ENCODE measurements at places on chromosomes 13 and 19.

DNA sequence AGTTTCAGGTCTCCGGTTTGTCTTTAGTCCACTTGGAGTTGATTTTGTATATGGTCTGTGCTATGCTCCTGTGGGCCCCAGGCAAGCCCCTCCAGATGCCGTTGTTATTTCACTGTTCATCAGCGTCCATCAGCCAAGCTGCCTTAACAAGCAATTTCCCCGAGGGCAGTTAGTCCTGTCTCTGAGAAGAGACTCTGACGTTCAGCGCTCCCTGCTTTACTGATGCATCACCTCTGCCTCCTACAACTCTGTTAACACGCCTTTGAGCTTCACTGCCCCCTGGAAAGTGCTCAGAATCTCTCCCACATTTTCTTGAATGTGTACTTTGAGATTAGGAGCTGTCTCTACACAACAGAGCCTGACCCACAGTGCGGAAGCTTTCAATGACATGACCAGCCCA lies 41.8 kb upstream of the UBAC2 start:
- no peak for DNase-seq

DNA sequence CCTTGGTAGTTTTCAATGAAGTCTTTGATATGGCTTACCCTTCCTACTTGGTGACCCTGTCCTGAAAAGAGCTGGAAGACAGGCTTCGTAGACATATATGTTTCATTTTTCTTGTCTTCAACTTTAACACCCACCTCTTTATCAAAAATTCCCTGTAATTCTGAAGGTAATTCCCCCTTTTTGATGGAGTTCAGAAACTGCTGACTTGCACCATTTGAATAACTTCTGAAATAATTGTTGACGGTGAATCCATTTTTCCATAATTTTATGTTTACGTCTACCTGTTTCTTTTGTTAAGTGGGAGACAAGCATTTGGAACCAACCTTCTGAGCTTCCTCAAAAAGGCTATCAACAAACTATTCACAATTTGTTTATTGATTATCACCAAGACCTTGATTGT lies 14.6 kb upstream of the ZNF177 start:
- no peak for DNase-seq

DNA sequence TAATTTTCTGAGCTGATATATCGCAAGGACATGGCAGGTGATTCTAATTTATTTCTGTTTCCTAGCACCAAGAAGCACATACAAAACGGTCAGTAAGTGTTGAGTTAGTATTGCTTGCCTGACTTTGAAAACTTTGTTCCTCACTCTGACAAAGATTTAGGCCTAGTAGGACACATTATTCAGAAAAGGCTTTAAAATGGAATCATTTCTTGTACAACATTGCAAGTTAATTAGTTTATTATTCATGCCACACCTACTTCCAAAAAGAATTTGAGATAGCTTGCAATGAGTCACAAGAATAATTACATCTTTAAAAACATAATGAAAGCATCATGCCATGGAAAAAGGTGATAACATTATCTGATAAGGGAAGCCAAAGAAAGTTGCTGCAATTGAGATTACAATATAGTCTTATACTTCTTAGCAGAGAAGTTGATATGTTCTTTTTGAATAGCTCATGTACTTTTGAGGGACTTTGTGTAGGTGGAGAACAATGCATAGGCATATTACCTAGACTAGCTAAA lies 474.2 kb downstream of the KLF5 start:
- DNase-seq, result no peak

DNA sequence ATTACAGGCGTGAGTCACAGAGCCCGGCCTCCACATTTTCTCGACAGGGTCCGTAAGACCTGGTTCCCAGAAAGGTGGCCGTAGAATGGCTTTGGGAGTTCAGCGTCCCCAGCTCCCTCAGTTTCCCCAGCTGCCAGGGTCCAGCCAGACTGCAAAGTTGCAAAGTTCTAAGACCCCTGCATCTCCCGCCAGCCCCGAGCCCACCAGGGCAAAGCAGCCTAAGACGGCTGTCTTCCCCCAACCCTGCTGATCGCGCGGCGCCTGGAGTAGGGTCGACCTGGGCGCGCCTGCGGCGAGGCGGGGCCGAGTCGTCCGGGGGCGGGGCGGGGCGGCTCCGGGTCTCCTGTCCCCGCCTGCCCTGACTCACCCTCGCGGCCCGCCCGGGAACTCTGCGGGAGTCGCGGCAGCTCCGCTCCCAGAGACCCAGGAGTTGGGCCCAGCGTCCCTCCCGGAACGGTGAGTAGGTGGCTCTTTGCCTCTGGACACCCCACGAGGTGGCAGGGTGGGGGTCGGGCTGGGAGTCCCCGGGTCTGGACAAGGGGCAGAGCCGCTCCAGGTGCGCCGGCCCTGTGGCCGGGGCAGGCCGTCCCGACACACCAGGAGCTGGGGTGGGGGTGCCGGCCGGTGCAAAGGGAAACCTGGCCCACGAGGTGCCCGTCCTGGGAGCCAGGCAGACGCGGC lies at the start of gene LRRC8E:
TSS of gene LRRC8E (plus strand) at position 366 of the 681 bp plus-strand sequence. CDS start 7,094 bp downstream, outside the sequence.
- no peak for DNase-seq

- no peak for DNase-seq
These were observed 71.2 kb upstream of the STK24 start for GRCh38 chr13:98648141-98648540.

DNA sequence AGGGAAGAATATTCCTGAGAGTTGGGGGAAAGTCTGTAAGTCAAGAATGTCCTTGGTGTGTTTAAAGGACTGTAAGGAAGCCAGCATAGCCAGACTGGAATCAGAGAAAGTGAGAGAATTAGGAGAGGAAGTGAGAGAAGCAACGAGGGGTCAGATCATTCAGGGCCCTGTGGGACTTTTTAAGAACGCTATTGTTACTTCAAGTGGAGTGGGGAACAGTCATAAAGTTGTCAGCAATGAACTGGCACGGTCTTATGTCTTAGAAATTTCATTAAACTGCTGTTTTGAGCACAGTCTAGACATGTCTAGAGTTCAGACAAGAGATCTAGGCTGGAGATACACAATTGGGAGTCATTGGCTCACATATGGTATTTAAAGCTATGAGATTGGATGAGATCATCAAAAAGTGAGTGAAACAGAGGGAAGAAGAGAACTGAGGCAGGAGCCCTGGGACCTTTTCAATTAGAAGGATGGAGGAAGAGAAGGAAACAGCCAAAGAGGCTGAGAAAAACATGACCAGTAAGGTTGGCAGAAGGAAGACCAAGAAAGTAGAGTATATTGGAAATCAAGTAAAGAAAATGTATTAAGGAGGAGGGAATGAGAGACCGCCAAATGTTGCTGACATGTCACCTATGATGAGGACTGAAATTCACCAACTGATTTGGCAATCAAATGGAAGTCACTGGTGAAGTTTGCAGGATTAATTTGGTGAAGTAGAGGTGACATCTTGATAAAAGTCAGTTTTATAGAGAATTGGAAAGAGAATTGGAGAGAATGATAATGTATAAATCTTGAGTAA lies 263.5 kb downstream of the GPC5 start:
- no peak for DNase-seq

DNA sequence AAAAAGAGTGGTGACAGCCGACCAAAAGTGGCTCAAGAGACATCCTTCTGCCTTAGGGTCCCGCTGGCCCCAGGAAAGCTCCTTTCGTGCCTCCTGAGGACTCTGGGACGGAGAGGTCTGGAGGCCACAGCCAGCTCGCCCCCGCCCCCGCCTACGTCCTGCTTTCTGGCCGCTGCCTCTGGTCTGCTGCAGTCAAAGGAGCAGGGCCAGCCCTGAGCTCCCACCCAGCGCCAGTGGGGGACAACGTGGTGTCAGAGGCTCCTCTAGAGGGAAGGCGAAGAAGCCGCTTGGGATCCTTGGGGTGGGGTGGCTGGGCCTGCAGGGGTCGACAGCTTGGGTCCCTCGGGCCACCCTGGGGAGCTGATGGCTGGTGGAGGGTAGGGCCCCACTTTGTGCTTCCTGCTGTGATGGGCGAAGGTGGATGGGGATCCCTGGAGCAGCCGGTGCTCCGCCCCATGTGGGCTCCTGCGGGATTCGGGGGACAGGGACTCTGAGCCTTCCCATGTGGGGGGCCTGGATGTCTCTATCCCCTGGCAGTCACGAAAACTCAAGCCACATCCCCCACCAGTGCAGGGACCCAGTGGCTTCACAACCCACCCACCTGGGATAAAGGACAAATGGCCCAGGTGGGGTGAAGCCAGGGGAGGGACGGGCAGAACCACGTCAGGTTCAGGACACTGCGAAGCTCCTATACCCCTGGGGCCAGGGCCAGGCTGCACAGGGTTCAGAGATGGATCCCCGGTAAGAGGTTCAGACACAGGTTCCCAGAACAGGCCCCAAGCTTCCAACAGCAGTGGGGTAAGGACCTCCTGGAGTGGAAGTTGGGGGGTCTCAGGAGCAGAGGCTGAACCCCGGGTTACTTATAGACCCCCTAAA lies 9.0 kb upstream of the DIRAS1 start:
- DNase-seq, result no peak

GRCh38 chr19:9791552-9792205 lies 23.1 kb upstream of the ZNF846 start:
- peak; percentile 99 for DNase-seq

DNA sequence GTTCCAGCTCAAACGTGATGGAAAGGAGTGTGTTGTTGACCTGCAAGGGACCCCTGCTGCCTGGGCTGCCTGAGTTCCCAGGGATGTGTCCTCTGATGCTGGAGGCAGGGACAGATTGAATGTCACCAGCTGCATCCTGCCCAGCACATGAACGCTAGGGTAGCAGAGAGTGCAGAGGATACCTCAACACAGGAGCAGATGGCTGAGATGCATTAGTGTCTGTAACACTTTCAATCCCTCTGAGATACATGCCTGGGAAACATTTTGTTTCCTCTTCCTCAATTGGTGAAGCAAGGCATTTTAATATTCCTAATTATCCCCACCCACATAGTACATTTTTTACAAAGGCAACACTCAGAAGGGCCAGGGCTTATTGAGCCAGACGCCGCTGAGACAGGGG lies 106.4 kb upstream of the UBL3 start:
- no peak for DNase-seq

- DNase-seq, result no peak
These were observed 11.5 kb downstream of the CEACAM19 start for GRCh38 chr19:44682807-44683206.

GRCh38 chr13:68846663-68847062 lies 1261.0 kb upstream of the ATXN8OS start:
- no peak for DNase-seq

GRCh38 chr13:102798581-102799425 lies at the start of the genes BIVM and POGLUT2:
Gene BIVM, plus strand, starts transcription at chr13:102799119. Its CDS starts 8,149 bp downstream, at chr13:102807268.
Gene POGLUT2, minus strand, starts transcription at chr13:102798976. Its CDS starts 306 bp downstream, at chr13:102798670.
- DNase-seq, result peak; percentile 51

GRCh38 chr13:26041444-26041843 lies 10.4 kb downstream of the SHISA2 start:
- no peak for DNase-seq

DNA sequence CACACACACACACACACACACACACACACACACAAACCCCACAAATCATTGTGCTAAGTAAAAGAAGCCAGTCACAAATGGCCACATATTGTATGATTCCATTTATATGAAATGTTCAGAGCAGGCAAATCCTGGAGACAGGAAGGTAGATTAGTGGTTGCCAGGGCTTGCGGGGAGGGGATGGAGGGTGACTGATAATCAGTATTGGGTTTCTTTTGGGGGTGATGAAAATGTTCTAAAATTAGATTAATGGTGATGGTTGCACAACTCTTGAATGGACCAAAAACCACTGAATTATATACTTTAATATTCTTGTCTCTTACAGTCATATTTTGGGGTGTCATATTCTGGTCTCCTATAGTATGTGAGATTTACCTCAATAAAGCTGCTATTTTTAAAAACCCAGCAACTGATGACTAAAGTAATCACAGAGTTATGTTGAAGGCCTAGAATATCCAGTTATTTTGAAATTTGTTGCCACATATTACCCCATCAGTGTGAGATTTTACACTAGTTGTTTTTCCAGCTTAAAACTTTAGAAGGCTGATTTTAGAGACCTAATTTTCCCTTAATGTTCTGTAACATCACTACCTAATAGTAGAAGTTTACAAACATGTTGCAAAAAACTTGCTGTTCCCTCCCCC lies 20.3 kb downstream of the FLT1 start:
- no peak for DNase-seq

- DNase-seq, result no peak
These were observed 317.5 kb downstream of the KLF12 start for GRCh38 chr13:73816702-73817101.

- DNase-seq, result no peak
These were observed 12.8 kb upstream of the NANOS3 start for GRCh38 chr19:13864046-13864666.

GRCh38 chr19:3142292-3142670 lies 6.4 kb downstream of the GNA15 start:
- DNase-seq, result peak; percentile 55

DNA sequence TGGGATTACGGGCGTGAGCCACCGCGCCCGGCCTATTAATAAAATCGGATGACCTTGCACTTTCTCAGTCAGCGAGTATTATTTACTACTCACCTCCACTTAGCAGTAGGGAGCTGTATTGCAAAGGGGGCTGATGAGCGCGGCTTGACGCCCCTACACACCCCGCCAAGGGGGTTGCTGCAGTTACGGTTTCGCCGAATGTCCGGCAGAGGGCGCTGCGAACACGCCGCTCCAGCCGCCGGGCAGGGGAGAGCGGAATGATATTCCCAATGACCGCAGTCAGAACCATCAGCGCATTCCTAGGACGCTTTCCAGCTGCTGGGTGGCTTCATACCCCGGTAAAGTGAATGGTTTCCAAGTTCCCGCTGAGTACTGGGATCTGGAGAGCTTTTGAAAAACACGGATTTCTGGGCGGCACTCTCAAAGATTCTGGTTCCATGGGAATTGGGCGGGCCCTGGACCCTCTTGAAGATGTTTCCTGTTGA lies 30.0 kb upstream of the TPT1 start:
- DNase-seq, result peak; percentile 42

DNA sequence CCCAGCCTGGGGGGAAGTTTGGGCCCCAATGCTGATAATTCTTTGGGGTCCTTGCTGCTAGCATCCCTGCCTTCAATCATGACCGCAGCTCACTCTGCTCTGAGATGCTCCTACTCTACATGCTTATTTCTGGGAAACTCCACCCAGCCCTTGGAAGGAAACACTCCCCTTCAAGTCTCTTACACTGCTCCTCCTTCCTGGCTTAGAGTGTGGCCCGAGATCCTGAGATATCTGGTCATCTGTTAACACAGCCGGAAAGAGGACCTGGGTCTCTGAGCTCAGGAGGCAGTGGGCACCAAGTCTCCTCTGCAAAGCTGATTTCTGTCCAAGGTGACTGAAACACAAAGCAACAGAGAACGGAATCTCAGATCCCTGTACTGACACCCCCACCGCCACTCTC lies 33.0 kb downstream of the CYP4F2 start:
- no peak for DNase-seq

- peak; percentile 7 for DNase-seq
These were observed 9.8 kb upstream of the LGALS16 start for GRCh38 chr19:39645800-39646411.

All from activated CD4-positive, alpha-beta T cell treated with anti-CD3 and anti-CD28 coated beads, Interleukin-2, amount 50 U/mL, for 4 hours (primary cell).